ENCODE measurements at places on chromosomes 2 and 18. TPM values are rescaled to one million over a fixed set of nuclear protein-coding genes. Genes with fewer than 3 reads are reported as not detected.

ARHGEF4 gene
- total RNA-seq, result 7.9 TPM

SLC66A2 gene
- 42.5 TPM for total RNA-seq

PCARE gene
- not detected for total RNA-seq

CRYGB gene
- total RNA-seq, result not detected

IL36RN gene
- not detected for total RNA-seq

RFX8 gene
- 1.4 TPM for total RNA-seq

STAT1 gene
- 83.0 TPM for total RNA-seq

LRATD1 gene
- 10.4 TPM for total RNA-seq

ANKRD53 gene
- not detected for total RNA-seq

FKBP1B gene
- 82.1 TPM for total RNA-seq

MDH1B gene
- total RNA-seq, result 1.3 TPM

NR4A2 gene
- 0.83 TPM for total RNA-seq

GRCh38 chr2:18356676-18357075 is 203.8 kb downstream of the RDH14 start:
- DNase-seq, result no peak

- DNase-seq, result no peak
These were observed 304.9 kb downstream of the DSEL start for GRCh38 chr18:67211646-67212045.

- DNase-seq, result no peak
These were observed 76.9 kb upstream of the ASB18 start for GRCh38 chr2:236341067-236341466.

- DNase-seq, result no peak
These were observed 61.2 kb downstream of the FAM171B start for GRCh38 chr2:186755066-186755465.

GRCh38 chr2:47339745-47340541 is 63.0 kb upstream of the MSH2 start:
- no peak for DNase-seq

DNA sequence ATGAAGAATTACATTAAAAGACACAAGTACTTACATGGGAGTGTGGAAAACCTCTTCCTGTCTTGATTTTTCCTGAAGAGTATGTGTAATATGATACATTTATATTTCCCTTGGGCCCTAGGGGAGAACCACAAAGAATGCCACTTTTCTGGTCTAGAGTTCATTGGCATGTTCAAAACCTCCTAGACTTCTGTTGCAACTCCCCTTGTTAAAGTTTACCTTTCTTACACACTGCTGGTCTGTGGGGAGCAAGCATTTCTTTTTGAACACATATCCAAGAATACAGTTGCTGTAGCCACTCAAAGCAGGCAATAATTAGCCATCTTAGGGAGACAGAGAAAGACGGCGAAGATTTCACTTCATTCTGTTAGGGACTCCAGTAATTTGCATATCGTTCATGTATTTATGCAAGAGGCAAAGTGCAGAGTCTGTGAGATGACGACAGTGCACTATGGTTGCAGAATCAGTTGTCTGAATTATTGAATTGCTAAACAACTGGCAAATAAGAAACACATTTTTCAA is 103.5 kb downstream of the NOL4 start:
- no peak for DNase-seq

DNA sequence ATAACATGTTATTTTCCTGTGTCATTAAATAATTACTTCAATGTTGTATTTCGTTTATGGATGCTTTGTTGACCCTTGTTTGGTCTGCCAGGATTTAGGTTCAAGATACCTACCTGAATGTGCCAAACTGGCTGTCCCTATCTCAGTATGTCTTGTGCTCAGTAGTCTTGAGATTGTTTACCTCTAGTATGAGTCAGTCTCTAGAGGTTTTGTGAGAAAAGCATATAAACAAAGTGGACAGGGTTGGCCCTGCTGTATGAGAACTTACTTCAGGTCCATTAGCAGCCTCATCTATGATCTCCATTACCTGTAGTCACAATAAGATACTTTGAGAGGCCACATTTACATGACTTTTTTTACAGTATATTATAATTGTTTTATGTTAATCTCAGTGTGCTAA is 17.8 kb downstream of the DDX18 start:
- DNase-seq, result no peak

GRCh38 chr2:5377323-5377722 is 314.9 kb upstream of the SOX11 start:
- DNase-seq, result no peak

DNA sequence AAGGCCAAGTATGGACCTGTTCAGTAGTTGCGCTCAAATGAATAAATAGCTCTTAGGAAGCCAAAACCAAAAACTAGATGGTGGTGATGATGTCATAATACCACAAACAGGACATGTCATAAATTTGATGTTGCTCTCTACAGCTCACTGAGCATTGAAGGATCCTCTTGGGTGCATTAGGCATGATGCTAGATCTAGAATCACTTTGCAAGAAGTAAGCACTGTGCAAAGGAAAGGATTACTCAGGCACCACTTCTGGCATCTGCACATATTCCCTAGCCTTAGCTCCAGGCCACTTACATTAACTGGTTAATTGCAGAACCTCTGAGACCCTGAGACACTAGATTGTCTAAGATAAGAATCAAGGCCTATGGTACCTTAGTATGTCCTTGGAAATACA is 58.0 kb downstream of the LRRTM1 start:
- DNase-seq, result no peak

- no peak for DNase-seq
These were observed 37.5 kb upstream of the TTC39C start for GRCh38 chr18:23977103-23977502.

GRCh38 chr18:6406075-6406909 is 8.4 kb downstream of the L3MBTL4 start:
- no peak for DNase-seq

GRCh38 chr2:236777408-236777807 is 207.8 kb downstream of the ACKR3 start:
- no peak for DNase-seq

DNA sequence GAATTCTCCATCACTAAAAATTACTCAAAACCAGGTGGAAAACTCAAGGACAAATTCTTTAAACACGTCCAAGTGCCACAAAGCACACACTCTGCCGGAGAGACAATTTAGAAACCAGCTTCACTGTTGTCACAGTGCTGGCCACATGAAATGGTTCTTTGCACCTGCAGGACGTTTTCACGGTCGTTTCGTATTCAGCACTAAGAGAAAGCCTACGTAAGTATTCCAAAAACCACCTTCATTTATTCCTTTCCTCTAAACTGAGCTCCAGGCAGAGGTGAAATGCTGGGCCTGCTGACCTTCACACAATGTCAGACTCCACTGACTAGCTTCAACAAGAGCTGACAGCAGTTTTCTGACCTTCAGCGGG is 680 bp downstream of the ATP5F1A start:
- no peak for DNase-seq

DNA sequence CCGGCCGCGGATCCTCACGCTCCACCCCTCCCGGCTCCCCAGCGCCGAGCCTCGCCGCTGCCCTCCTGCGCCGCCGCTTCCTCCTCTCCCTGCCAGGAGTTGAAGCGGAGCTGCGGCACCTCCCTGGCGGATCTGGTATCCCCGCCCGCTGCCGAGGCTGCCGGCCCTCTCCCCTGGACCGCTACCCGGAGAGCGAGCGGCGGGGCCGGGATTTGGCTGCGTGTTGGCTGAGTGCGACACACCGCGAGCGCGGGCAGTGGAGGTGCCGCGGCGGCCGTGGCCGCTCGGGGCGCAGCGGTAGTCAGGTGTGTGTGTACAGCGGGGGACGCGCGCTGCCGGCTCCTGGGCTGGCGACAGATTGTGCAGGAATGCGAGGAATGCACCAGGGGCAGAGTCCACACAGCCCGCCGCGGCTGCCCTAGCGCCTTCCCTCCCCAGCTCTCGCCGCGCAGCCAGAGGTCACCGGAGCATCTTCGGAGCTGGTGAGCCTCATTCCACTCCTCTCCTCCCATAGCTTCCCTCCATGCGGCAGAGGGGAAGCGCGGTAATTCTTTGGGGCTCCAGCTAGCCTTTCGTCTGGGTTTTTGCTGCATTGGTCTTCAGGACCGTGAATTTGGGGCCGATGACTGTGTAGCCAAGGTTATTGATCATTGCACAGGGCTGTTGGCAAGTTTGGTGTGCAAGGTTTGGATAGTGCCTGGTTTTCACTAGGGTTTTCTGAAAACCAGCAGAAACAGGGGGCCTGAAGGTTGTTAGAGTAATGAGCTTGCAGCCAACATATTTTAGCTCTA is 1.3 kb downstream of the PKP4 start:
- DNase-seq, result peak; percentile 43

DNA sequence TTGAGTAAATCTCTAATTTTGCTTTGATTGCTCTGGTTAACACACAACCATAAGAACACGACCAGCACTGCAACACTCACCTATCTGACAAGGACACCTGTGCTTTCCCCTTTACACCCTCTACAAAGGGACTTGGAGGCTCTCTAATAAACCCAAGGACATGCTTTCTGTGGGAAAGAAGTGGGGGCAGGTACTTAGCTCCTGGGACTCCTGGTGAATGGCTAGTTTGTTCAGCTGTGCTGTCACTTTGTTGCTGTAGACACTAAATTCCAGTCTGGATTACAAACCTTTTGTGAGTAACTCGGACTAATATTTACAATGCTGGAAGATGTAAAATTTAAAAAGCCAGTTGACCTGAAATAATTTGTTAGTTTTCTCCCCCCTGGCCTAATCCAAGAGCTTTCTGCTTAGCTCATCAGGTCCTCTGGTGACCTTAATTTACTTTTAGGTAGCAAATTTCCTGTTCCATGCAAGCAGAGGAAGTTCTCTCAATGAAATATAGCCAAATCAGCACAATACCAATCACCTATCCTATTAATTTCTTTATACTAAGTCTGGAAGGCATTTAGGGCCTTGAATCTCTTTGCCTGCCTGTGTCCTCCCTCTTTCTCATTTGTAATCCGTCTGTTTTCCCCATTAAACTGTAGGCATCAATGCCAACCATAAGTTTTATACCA is 67.5 kb downstream of the PLCL1 start:
- DNase-seq, result no peak

GRCh38 chr2:46924038-46924437 is 8.4 kb upstream of the MCFD2 start:
- no peak for DNase-seq

DNA sequence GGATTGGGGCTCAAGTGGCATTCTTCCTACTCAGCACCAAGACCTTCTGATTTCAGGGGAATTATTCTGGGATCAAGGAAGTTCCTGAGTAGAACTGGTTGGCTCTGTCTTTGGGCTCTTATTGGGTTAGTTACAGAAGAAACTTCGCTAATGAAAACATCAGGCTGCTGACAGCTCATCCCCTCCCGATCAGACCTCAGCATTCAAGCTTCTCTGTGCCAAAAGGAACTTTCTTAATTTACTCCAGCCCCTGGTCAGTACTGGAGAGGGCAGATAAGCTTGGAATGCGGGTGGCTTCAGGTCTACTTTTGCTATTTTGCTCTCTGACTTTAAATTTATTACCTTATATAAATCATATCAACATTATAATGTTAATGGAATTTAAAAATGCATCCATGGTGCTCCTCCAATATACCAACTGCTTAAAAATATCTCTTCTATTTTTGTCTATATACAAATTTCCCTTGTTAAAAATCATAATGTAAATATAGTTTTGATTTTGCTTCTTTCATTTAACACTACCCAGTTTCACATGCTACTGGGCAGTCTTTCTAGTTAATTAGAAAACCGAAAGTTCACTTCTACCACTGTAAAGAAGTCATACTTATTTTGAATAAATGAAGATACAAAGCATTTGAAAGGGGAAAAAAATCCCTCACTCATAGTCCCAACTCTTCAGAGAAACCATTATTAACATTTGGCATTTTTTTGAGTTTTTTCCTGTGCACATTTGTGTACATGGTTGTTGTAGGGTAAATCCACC is 34.4 kb downstream of the PCARE start:
- DNase-seq, result no peak

GRCh38 chr2:42492691-42493467 is 903 bp downstream of the KCNG3 start:
- no peak for DNase-seq

- DNase-seq, result no peak
These were observed 14.5 kb upstream of the KCNK3 start for GRCh38 chr2:26678035-26678434.

GRCh38 chr2:201966691-201967438 is 66.8 kb upstream of the FZD7 start:
- DNase-seq, result no peak

GRCh38 chr2:39732482-39732881 is 46.6 kb downstream of the THUMPD2 start:
- DNase-seq, result no peak

DNA sequence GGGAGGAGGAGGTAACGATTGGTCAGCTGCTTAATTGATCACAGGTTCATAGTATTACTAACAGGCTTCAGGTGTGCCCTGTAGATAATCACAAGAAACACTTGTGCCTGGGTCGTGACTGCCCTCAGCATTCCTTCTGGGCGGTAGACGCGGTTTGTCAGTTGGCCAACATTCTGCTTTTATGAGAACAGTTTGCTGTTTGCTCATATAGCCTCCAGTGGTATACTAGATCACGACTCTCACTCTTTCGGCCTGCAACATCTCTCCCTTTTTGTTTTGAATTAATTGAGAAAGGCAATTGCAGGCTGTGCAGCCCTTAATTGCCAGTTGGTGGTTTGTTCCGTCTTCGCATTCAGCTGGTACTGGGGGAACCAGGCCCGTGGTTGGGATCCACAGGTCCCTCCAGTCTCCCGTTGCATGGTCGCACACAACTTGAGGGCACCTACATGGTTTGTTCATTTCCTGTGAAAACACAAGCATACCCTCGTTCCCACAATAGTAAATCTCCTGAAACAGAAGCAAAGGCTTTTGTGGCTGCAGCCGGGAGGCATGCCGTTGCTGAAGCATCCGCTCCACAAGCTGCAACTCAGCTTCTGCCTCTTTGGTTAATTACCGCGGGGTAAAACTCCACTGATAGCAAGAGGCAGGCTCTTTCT is 30.3 kb upstream of the GPR17 start:
- no peak for DNase-seq

DNA sequence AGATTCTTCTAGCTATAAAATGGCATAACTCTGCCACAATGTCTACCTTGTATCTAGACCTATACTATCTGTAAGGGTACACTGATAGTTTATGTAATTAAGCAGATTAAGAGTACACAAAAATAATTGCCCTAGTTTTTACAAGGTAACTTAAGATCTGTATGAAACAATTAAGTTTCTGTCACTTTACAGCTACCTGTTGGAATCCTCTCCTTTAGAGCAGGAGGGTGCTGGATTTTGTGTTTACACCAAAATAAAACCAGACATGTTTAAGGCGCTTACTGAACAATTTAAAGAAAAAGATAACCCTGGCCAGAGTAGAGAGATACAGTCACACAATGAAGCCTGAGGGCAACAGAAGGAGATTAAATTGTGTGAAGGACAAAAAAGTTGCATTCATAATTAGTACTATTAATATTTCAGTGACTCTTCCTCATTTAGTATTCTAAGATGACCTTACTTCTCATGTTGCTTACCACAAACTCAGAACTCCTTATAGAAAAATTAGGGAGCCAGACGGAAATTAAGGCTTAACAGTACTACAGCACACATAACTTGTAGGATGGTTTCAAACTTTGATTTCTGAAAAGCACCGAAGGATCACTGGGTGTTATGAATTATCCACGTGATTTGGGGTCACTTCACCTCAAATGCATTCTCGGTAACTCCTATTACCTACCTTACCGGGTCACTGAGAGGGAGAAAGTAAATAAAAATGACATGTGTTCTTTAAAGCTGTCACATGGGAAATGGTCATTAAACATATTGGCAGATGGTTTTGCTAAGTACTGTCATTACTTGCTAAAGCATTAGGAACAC is 1.0 kb downstream of the DARS1 start:
- DNase-seq, result no peak
